CD4-positive, alpha-beta T cell treated with Interleukin-10 for 1 hour (primary cell): ENCODE measurements at places on chromosomes 3 and 15.

DNA sequence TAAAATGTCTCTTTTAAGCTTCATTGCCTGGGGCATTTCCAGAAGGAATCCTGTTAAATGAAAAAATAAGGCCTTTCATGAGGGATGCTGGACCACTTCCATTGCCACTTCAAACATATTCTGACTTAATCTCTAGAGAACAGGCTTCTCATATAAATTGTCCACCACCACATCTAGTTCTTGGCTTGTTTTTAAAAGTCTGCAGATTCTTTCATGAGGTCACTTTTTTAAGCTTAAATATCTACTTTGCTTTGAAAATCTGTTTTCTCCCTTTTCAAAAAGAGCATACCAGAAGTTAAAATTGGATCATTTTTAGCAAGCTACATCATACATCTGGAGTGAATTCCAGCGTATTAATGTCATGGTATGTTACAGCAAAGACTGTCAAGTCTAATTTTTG is 131.6 kb downstream of the C3orf70 start:
- DNase-seq = no peak

DNA sequence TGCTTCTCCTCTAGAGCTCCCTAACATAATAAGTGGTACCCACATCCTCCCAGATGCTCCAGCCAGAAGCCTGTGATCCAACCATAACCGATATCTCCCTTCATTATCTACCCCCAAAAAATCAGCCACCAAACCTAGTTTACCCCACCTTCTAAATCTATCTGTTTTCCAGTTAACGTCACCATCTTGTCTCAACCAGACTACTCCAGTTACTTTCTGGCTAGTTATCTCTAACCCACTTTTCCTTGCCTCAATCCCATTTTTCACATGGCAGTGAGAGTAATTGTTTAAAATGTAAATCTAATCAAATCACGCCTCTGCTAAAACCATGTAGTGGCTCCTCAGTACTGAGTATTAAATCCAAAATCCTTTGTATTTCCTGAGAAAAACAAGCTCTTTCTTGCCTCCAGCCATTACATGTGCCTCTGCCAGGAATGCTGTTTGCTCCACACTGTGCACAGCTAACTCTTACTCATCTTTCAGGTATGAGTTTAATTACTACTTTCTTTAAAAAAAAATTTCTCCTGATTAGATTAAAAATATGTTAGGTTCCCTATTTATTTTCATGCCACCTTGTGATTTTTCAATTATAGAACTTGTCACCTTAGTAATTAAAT is 15.4 kb downstream of the CCDC54 start:
- no peak for DNase-seq

DNA sequence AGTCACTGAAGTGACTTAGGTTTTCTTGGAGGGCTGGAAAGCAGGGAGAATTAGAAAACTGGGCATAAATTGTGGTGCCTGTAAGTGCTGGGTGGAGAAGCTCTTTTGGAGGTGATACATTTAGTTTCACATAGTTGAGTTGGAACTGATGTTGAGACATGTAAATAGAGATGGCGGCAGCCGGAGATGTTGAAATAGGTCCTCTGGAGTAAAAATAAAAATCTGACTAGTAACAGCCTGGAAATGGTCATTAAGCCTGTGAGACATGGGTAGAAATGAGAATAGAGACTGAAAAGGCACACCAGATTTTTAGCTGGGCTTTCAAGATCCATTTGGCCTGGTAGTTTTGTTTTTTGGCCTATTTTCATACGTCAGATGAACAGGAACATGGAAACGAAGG is 2.9 kb upstream of the NIT2 start:
- no peak for DNase-seq

DNA sequence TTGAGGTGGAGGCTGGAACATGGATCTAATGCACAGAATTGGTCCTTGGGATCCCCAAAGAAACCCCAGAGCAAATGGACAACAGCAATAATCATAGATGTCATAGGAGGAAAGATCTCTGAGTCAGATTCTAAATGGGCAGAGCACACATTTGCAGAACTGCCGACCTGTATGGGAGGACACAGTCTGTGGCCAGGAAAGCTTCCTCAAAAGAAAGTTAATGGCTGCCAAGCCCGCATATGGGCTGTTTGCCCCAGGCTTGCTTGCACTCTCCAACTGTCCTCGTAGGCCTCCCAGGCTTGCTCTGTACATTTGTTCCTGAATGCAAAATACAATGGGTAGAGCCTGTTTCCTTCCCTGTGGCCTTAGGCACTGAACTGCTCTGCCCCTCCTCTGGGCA is 102.0 kb upstream of the PLXNA1 start:
- no peak for DNase-seq

- no peak for DNase-seq
Measured at GRCh38 chr3:192409201-192409837, 318.0 kb downstream of the FGF12 start.

DNA sequence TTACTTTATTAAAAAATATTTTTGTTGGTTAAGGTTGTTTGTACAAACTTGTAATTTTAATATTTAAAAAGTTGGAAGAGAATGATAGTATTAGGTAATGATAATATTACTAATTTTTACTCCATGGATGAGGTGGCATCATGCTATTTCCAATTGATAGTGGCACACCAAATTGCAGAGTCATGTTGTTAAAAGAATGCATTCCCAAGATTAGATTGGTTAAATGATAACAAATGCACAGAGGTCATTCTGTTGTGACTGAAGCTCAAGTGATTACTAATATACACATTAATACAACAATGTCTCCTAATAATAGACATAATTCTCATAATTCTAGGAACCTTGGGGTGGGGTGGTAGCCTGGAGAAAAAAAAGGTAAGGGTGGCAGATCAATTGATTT is 73.2 kb upstream of the ZBED2 start:
- no peak for DNase-seq

GRCh38 chr3:140332131-140332530 is 345.7 kb upstream of the TRIM42 start:
- no peak for DNase-seq

DNA sequence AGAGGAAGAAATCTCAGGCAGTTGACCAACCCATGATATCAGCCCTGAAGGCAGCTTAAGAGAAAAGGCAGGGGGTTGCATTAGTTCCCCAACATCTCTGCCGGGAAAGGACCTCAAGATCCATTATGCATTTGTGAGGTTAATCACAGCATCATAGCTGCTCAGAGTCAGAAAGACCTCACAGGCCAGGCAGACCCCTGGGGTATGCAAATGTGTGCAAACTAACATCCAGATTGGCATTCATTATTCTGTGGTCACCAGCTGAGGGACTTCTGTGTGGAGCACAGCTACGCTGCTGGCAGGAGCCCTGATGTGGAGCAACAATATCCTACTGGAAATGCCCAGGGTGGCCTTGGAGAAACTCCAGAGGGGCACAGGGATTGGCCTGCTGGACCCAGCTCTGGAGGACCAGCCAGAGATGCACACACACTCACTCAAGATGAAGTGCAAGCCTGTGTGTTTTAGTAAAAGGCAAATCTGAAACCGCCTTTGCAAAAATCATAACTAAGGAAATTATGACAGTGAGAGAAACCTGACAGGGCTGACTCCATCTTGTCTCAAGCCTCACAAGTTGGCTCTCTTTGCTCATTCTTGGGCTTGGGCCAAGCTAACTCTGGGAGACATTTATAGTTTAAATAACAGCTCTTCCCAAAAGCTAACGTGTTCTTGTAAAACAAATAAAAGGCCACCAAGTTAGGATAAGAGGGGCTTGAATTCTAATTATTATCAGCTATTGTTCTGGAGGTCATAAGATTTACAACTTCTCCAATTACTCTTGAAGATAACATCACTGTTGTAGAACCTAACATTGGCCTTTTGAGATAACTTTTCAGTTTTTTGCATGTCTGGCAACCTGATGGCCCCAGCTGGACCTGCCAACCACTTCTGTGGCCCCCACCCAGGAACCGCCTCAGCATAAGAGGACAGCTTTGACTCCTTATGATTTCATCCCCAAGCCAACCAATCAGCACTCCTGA is 257.1 kb downstream of the UACA start:
- no peak for DNase-seq

DNA sequence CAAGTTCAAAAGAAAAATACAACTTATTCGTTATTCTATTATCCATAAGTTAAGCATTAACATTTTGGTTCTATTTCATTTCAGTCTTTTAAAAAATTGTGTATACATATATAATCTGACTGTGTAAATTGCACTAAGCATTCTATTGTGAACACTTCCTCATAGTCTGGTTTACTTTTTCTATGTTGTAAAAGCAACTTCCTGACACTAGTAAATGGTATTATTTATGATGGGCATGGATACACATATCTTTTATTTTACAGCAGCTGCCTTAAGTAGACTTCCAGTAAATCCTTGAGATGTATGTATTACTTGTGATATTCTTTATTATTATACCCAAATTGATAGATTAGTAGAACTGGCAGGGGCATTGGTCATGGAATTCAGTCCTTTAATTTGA is 58.2 kb downstream of the FNDC3B start:
- no peak for DNase-seq

DNA sequence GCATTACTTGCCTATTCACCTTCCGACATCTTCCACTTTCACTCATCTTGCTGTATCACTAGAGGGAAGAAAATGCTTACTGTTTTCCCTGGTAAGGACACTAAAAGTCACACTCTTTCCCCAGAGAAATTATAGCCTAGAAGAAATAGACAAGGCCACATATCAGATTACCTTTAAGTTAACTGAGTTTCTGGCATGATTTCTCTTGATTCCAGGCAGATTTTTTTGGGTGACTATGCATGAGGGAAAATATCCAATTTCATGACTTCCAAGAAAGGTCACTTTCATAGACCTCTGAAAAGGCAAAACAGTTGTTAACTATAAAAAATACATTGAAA is 30.3 kb downstream of the TCF12 start:
- no peak for DNase-seq

DNA sequence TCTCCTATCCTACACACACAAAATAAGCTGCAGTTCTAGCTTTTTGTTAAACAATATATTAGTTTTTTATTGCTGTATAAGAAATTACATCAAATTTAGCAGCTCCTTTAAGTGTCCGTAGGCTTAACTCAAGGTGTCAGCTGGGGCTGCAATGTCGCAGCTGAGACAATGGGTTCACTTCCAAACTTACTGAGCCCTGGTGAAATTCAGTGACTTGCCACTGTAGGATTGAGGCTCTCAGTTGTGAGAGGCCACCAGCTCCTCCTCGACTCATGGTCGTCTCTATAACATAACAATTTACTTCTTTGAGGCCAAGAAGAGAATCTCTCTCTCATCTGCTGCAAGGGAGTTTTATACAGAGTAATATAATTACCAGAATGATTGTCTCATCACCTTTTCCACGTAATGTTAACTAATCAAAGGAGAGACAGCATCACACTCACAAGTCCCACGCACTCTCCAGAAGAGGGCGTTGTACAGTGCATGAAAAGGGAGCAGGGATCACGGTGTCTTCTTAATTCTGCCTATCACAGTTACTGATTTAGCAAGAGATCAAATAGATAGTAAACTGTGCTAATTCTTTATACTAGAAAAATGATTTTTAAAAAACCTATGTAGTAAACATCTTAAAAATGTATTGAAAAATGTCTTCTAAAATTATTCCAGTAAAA is 735.6 kb upstream of the GBE1 start:
- DNase-seq = no peak

- no peak for DNase-seq
Measured at GRCh38 chr3:126857928-126858327, 125.0 kb upstream of the PLXNA1 start.

DNA sequence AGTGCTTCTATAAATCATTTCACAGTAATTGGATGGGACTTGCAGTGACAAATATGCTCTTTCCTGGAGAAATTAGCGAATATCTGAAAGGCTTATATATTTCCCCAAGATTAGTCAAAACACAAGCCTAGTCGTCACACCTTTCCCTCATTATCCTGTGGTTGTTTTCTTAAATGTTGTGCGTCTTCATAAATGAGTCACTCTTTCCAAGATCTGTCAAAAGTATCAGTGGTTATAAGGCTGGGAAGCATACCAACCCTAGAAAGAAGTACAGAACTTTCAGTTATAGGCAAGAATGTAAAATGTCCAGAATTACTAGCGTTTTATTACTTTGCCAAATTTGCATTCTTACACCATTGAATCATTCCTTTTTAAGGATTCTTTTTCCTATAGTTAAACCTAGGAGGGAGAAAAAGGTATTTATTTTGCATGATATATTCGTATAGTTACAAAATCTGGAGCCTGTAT is 33.6 kb downstream of the TMEM212 start:
- no peak for DNase-seq

DNA sequence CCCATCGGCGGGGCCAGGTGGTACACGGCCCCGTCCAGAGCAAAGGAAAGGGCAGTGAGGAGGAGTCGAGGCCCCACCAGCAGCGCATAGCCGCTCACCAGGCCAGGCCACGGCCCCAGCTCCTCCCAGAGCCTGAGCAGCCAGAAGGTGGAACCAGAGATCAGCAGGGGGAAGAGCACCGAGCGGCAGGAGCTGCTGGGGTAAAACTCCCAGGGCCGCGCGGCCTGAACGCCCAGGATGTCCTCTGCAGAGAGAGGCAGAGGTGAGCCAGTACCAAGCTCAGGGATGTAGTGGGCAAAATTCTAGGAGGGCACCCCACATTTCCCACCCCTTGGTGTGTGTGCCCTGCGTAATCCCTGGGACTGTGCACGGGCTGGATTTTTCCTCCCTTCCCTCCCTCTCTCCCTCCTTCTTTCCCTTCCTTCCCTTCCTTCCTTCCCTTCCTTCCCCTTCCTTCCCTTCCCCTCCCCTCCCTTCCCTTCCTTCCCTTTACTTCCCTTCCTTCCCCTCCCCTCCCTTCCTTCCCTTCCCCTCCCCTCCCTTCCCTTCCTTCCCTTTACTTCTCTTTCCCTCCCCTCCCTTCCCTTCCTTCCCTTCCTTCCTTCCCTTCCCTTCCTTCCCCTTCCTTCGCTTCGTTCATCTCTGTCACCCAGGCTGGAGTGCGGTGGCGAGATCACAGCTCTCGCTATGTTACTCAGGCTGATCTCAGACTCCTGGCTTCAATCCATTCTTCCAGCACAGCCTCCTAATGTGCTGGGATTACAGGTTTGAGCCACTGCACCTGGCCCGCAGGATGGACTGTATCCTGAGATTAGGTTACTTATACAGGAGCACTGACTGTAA is 6.3 kb upstream of the NCBP2 start:
- no peak for DNase-seq

DNA sequence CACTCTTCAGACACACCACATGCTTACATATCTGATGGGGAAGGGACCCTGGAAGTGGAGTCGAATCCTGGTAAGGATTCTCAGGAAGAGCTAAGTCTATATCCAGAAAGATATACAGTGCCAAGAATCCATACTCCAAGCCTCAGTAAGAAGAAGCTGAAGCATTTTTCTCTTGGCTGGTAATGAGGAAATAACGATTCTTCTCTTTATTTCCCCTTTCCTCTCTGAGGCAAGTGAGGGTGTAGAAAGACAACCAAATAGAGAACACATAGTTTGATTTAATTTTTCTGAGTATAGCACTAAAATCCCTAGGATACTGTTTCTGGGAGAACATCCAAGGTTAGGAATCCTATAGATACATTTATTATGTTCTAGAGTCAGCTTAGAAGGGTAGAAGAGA is 857.3 kb downstream of the TUSC7 start:
- DNase-seq = no peak

- DNase-seq = no peak
Measured at GRCh38 chr3:179000144-179000543, 71.5 kb downstream of the ZMAT3 start.

- no peak for DNase-seq
Measured at GRCh38 chr3:144989807-144990206, 1018.2 kb downstream of the DIPK2A start.

GRCh38 chr3:22587446-22587845 is 615.7 kb upstream of the UBE2E2 start:
- no peak for DNase-seq
